8988T (cell line): ENCODE measurements at places on chromosomes 5 and 9.

DNA sequence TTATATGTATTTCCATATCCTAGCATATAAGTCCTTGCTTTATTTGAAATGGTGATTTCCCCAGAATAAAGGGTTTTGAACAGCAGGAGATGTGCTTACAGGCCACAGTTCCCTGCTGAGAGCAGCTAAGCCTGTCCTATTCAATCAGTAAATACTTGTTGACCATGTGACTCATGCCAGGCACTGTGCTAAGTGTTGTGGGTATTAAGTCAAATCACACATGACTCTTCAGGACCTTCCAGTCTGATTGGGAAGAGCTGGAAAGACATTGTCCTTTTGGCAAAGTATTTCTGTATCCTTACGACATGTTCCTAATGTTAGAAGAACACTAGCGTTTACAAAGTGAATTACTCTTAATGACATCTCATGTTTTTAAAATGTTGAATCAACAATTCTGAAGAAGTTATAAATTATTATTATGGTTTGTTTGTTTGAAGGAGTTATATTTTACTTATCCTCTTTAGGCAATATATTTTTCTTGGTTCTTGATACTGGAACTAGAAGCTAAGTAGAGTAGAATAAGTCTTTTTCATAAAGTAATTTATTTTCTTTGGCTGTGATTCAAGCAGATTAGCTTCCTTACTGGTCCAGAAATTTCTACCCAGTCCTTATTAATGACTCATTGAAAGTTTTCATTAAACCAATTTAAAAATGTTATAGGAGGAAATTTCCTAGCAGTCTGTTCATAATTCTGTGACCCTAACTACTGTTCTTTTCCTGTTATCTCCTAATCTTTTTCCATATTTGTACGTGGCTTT, 82.1 kb downstream of the GAPVD1 start:
- DNase-seq: no peak

DNA sequence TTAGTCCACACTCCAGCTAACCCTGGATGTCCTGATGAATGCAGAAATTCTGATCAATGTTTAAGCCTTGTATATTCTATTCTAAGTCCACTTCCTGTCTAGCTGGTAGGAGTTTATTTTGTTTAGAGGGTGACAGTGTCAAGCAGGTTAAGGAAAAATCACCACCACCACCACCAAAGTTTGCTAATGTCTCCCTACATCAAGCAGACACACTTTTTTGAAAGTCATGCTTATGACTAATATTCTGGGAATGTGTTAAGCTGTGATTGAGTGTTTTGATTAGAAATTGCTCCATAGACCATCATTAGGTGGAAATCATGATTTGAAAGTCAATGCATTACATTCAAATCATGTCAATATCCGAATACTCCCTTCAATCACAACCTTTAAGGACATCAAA, 1530.1 kb downstream of the MAT2B start:
- no peak for DNase-seq

GRCh38 chr5:45826055-45826454, 129.9 kb upstream of the HCN1 start:
- no peak for DNase-seq

- peak; percentile 4 for DNase-seq
Measured at GRCh38 chr9:92714787-92715487, 45.0 kb upstream of the IPPK start.

DNA sequence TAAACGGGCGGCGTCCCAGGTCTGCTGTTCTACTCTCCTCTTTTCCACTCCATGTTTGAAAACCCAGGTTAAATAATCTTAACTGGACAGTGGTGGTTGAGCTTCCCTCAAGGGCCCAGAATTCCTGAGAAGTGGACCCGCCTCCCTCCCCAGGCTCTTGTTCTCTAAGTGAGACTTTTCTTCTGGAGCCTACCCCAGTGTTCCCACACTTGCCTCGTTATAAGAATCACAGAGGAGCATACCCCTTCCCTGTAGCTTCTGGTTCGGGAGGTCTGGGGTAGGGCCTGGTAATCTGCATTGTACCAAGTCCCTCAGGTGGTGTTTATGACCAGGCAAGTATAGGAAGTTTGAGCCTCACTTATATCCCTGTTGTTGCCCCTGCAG, 12.0 kb downstream of the PSD2 start:
- no peak for DNase-seq

DNA sequence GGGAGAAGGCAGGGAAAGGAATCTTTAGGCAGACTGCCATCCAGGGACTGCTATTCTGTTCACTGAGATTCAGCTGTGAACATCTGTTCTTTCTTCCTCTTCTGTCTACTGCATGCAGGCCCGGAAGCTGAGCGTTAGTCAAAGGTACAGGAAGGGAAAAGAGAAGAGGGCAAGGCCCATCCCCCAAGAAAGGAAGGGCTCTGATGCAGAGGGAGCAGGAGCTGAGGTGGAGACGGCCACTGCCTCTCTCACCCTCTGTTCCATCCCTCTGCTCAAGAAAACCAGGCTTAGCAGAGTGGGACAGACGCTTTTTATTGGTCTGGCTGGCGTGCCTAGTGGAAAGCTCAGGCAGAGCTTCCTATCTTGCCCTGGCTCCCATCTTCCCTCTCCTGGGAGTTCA, 57.6 kb downstream of the PFDN1 start:
- no peak for DNase-seq

DNA sequence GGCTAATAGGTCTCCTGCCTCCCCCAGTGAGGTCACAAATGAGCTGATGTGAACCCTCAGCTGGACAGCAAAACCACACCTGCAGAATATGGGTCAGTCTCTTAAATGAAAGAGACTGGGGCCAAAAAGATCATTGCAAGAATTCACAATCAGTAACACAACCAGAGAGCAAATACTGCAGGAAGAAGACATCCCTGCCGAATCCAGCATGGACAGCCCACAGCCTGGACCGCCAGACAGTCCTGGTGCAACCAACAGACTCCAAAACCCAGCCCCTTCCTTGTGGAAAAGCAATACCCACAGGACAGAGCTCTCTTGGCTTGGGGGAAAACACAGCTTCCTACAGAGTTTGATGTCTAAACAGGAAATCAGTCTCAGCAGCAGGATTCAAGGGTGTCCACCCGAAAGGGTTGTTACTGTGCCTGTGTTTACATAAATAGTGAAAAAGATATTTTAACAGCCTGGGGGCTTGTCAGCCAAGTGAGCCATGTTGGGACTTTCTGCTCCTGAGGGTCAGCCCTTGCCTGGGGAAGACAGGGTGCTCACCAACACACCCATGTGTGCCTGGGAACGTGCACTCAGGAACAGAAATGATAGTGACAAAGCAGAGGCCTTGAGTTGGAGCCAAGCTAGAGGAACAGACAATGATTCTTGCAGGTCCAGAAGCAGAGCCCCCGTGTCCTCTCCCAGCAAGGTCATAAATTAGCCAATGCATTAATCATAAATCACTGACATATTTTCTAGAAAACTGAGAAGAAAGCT, 106.2 kb downstream of the SEMA5A start:
- DNase-seq: no peak

DNA sequence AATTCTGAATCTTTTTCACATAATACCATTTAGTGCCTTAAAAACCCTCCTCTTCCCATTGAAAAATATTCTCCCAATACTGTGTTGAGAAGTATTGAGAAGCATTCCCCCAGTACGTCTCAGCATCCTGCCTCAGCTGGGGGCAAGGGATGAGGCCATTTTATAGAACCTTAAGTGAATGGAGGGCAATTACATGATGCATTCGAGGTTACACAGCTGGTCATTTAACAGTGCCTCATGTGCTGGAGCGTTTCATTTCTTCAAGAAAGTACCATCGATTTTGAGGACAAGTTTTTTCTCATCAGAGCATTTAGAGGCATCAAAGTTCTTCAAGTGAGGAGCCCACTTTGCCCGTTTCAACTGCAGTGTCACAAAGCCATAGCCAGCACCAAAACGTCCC, 135.6 kb downstream of the DOCK2 start:
- DNase-seq: no peak

DNA sequence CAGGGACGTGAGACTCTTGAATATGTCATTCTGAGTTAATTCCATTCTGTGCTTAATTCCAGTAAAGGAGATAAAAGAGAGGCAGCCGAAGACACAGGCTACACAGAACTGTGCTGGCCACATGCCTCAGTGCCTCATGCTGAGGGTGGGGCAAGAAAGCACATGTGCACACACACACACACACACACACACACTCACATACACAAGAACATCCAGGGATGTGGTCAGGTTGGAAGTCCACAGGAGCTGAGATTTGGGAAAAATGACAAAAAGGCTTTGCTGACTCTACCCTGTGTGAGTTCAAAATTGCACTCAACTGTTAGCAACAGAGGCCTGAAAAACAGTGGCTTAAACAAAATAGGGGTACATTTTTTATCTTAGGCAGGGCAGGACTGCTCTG, 40.5 kb downstream of the ALG2 start:
- DNase-seq: no peak

DNA sequence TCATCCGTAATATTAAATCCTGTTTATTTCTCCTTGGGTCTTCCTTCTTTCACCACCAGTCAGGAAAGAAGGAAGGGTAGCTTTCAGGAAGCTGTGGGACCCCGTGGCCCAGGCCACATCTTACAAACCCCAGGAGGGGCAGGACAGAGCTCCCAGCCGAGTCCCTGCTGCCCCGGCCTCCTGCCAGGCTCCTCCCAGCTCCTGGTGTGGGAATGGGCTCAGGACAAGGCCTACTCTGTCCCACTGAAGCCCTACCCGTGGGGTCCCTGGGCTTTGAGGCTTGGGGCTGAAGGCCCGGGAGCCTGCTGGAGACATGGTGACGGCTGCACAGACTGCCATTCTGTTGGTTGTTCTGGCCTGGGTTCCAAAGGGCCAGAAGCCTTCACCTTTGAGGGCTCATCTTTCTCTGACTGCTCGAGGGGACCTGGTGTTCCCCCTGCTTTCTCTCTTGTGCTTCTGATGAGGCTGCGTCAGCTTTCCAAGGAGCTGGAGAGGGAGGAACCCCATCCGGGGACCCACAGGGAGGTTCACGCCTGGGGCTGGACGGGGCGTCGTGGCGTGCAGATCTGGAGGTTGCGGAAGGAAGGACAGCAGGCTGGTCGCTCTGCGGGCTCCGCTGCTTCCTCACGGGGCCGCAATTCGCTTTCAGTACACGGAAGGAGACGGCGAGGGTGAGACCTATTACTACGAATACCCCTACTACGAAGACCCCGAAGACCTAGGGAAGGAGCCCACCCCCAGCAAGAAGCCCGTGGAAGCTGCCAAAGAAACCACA, 86.6 kb downstream of the COL5A1 start:
- no peak for DNase-seq

DNA sequence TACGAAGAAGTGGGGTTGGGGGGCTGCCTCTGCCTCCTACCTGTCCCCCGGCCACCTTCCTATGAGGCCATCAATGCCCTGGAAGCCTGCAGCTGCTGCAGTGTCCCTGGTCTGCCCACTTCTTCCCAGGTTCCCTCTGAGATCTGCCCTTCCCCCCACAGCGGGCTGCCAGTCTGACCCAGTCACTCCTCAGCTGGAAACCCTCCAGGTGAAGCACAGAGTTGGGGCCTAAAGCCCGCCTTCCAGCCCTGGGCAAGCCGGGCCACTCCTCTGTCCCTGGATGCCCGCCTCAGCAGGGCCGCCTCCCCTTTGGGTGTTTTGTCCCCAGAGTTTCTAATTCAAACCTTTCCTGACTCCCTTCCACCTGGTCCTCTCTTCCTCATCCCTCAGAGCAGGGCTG, 137.0 kb downstream of the RXRA start:
- no peak for DNase-seq

GRCh38 chr5:13939638-13940037, 4.8 kb downstream of the DNAH5 start:
- DNase-seq: no peak

- no peak for DNase-seq
Measured at GRCh38 chr5:171299851-171300250, 9.2 kb upstream of the TLX3 start.

- no peak for DNase-seq
Measured at GRCh38 chr9:115254287-115255180, 136.6 kb upstream of the TNC start.

DNA sequence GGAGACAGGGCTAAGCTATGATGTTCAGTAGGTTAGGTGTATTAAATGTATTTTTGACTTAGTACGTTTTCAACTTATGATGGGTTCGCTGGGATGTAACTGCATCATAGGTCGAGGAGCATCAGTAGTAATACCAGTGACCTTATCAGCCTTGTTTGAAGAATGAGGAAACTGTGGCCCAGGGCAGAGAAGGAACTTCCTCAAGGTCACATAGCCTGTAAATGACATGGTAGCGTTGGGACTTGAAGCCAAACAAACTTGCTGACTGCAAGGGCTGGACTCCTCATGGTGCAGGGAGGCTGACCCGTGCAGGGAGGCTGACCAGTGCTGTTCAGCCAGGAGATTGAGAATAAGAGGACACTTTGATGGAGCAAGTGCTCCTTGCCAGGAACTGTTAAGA, 21.3 kb upstream of the PTPN3 start:
- DNase-seq: no peak

- DNase-seq: no peak
Measured at GRCh38 chr5:124596595-124597421, 149.6 kb downstream of the ZNF608 start.

DNA sequence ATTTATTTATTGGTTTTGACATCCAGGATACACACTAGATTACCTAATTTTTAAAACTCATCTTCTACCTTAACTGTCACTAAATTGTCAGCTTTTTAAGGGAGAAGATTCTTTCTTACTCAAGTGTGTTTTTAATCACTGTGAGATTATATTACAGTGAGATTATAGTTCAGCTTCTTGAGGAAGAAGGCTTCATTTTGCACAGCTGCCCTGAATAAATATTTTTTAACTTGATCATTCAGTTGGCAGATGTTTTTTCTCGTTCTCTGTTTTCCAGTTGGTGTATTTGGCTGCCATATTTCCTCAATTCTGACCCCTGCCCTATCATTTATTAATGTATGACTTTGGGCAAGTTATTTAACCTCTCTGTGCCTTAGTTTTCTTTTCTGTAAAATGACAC, 15.0 kb upstream of the ELL2 start:
- no peak for DNase-seq
